Upper lobe of right lung (tissue), 1 donor: ENCODE measurements at places on chromosomes 7 and 10.

DNA sequence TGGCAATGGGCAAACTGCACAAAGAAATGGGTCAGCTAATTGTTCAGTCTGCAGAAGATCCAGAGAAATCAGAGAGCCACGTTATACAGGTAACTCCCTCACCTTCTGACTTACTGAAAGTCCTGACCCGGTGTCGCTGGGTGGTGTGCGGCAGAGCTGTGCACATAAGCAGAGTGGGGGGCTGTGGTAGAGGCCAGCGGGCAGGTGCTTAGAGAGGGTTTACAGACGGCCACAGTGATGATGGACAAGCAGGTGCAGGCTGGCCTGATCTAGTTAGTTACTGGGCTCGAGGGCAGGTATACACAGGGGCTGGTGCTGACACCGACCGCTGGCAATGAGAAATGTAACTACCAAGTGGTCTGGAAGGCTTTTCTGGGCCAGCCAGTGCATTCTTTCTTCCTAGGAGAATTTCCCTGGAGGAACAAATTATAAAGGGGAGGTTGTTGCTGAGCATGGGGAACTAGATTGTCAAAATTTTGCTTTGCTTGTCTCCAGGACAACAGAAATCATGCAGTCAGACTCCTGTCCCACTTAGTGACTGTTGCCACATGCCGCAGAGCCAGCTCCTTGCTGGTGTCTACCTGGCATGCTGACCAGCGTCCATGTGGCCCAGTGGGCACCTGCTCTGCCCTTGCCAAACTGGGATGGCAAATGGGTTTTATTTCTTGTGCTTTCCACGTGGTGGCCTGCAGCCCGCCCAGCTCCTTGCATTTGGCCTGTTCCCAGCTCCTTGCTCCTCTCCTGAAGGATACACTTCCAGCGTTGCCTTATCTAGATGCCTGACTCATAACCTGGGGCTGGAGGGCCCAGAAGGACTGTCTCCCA is 28.8 kb downstream of the DENND10 start:
- peak; percentile 47 for DNase-seq
- H3K4me1 ChIP-seq: peaks cover 23% of the 10 kb centered on the region
- peaks cover 28% of the 10 kb centered on the region for H3K36me3 ChIP-seq
- no peaks in the 10 kb centered on the region for H3K27me3 ChIP-seq
- H3K27ac ChIP-seq: peak overlapping the region; percentile 80

- no peak overlapping the region for H3K4me3 ChIP-seq
- peak; percentile 21 for DNase-seq
- peak overlapping the region; percentile 71 for H3K27ac ChIP-seq
- H3K4me1 ChIP-seq: peaks cover 27% of the 10 kb centered on the region
- H3K27me3 ChIP-seq: no peaks in the 10 kb centered on the region
Measured at GRCh38 chr10:127997271-127997670, 90.4 kb downstream of the PTPRE start.

GRCh38 chr10:60810437-60811182 is 32.3 kb downstream of the CDK1 start:
- H3K27me3 ChIP-seq: no peaks in the 10 kb centered on the region
- no peak for DNase-seq
- H3K36me3 ChIP-seq: no peaks in the 10 kb centered on the region
- peaks cover 20% of the 10 kb centered on the region for H3K4me1 ChIP-seq
- H3K4me3 ChIP-seq: no peak overlapping the region

DNA sequence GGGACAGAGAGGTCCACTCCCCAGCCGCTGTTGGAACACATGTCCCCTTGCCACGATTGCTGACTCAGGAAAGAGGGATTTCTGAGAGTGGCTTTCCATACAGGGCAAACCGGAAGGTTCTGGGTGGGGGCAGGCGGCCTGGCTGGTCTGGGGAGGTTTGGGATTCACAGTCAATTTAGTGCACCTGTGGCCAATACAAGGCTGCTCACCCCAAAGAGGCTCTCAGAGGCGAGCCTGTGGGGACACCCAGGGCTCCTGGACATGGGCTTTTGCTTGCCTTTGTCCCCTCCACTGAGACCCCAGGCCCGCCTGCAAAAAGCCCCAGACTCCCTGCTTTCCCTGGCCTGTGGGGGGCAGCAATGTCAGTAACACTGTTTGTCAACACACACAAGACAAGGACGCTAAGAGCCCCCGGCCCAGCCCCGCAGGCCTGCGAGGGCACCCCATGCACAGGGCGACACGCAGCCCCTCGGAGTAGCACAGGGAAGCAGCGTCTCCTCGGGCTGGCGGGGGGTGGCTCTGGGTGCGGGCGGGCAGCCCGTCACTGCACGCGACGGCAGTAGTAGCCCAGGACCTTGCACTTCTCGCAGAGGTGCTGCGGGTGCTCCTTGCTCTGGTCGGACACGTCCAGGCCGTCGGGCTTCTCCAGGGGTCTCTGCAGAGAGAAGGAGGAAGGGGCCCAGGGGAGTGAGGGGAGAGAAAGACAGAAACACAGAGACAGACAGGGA is 38.7 kb downstream of the PPIF start:
- no peak overlapping the region for H3K27ac ChIP-seq
- H3K27me3 ChIP-seq: no peaks in the 10 kb centered on the region
- DNase-seq: peak; percentile 55
- H3K4me1 ChIP-seq: peaks cover 5% of the 10 kb centered on the region

DNA sequence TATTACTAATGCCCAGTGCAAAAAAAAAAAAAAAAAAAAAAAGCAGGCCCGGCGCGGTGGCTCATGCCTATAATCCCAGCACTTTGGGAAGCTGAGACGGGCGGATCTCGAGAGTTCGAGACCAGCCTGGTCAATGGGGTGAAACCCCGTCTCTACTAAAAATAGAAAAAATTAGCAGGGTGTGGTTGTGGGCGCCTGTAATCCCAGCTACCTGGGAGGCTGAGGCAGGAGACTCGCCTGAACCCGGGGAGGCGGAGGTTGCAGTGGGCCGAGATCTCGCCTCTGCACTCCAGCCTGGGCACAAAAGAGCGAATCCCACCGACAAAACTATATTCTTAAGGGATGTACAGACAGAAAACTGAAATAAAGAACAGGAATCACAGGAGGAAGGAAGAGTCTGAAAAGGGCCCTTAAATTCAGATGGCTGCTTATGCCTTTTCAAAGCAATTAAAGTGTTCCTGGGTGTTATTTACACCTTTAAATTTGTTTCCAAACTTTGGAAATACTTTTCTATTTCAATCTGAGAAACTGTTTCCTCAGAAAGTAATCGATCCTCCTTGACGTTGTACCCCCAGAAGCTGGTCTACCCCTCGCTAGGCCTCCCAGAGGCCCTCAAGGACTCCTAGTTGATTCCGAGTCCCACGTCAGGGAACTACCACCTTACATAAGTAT is 2.0 kb upstream of the KMT2E start:
- no peaks in the 10 kb centered on the region for H3K27me3 ChIP-seq
- H3K36me3 ChIP-seq: no peaks in the 10 kb centered on the region
- H3K27ac ChIP-seq: peak overlapping the region; percentile 100
- no peak for DNase-seq

- H3K4me3 ChIP-seq: no peak overlapping the region
- no peak overlapping the region for H3K27ac ChIP-seq
- peak; percentile 18 for DNase-seq
- H3K36me3 ChIP-seq: no peaks in the 10 kb centered on the region
- peaks cover 6% of the 10 kb centered on the region for H3K27me3 ChIP-seq
Measured at GRCh38 chr10:47332371-47332770, 10.1 kb downstream of the GDF2 start.

DNA sequence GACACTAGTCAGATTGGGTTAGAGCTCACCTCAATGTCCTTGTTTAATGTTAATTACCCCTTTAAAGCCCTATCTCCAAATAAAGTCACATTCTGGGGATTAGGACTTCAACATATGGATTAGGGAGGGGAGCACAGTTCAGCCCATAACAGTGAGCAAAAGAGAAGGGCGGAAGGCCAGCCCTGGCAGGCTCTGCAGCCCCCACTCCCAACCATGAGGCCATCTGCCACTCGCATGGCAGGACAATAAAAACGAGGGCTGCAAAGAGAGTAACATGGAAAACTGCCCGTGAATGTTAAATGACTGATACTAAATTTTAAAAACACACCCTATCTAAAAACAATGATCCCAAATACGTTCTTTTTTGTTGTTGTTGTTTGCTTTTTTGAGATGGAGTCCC is 38.7 kb downstream of the RGS10 start:
- H3K4me3 ChIP-seq: no peak overlapping the region
- H3K27ac ChIP-seq: no peak overlapping the region
- no peaks in the 10 kb centered on the region for H3K4me1 ChIP-seq
- H3K36me3 ChIP-seq: no peaks in the 10 kb centered on the region
- no peak for DNase-seq
- no peaks in the 10 kb centered on the region for H3K27me3 ChIP-seq

DNA sequence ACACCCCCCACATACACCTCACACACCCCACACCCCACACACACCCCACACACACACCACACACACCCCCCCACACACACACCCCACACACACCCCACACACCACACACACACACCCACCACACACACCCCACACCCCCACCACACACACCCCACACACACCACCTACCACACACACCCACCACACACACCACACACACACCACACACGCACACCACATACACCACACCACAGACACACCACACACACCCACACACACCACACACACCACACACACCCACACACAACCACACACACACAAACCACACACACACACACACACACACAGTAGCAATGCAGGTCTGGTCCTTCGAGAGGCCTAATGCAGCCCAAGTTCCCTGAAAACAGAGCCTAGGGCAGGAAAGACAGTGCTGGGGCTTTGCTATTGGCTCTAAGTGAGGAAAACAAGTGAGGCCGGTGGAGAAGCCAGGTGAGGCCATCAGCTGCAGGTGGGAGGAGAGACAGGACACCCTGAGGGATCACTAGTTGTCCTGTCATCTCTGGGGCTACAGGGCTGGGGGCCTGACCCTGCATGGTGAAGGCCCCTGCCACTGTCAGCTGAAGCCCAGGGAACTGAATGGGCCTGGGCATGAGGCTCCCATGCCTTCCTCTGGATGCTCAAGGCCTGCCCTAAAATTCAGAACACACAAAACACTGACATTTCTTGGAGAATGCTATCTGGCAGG is 92.6 kb downstream of the CYTH3 start:
- H3K27me3 ChIP-seq: no peaks in the 10 kb centered on the region
- no peaks in the 10 kb centered on the region for H3K36me3 ChIP-seq
- DNase-seq: no peak
- H3K27ac ChIP-seq: no peak overlapping the region
- H3K4me3 ChIP-seq: no peak overlapping the region

- no peak overlapping the region for H3K4me3 ChIP-seq
- H3K4me1 ChIP-seq: peaks cover 6% of the 10 kb centered on the region
- H3K27me3 ChIP-seq: no peaks in the 10 kb centered on the region
- no peak overlapping the region for H3K27ac ChIP-seq
Measured at GRCh38 chr7:47653550-47654411, 71.9 kb upstream of the TNS3 start.

DNA sequence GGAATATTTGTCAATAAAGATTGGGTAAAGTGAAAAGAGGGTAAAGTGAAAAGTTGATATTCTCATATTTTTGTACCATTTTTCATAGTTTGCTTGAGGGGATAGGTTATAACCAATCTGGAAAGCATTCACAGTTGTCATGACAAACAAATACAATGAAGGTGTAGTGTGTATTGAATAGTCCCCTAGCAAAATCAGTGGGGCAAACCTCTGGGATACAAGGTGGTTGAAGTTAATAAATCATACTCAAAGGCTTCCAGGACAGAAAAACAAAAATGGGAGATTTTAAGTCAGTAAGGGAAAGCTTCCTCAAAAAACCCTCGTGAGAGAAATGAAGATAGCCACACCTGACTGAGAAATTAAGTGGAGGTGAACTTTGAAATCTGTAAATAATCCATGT is 39.4 kb downstream of the PHTF2 start:
- no peak overlapping the region for H3K4me3 ChIP-seq
- no peaks in the 10 kb centered on the region for H3K27me3 ChIP-seq
- H3K36me3 ChIP-seq: no peaks in the 10 kb centered on the region
- no peak for DNase-seq
- H3K4me1 ChIP-seq: peaks cover 5% of the 10 kb centered on the region
- no peak overlapping the region for H3K27ac ChIP-seq

- H3K36me3 ChIP-seq: no peaks in the 10 kb centered on the region
- H3K4me1 ChIP-seq: no peaks in the 10 kb centered on the region
- no peaks in the 10 kb centered on the region for H3K27me3 ChIP-seq
- DNase-seq: no peak
- no peak overlapping the region for H3K4me3 ChIP-seq
Measured at GRCh38 chr7:107236862-107237261, 68.1 kb downstream of the HBP1 start.

DNA sequence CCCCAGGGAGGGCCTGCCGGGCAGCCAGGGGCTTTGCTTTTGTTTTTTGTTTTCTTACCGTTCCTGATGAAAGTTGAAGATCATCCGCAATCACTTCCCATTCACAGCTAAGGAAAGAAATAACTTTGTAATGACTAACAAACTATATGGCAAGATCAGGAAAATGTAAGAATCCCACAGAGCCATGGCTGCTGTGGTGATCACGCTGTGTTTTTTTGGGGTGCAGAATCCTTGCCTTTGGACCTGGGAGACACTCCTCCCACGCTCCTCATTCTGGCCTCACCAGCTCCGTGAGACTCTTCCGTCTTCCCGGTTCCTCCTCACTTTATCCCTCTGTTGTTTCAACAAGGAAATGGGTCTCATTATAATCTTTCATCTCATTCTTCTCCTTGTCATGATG is 443.0 kb upstream of the MGMT start:
- H3K27ac ChIP-seq: no peak overlapping the region
- H3K4me3 ChIP-seq: no peak overlapping the region
- DNase-seq: no peak
- H3K4me1 ChIP-seq: peaks cover 5% of the 10 kb centered on the region
- no peaks in the 10 kb centered on the region for H3K36me3 ChIP-seq

GRCh38 chr10:84534168-84534567 is 205.8 kb downstream of the CCSER2 start:
- H3K27ac ChIP-seq: no peak overlapping the region
- H3K4me1 ChIP-seq: no peaks in the 10 kb centered on the region
- no peaks in the 10 kb centered on the region for H3K36me3 ChIP-seq
- no peaks in the 10 kb centered on the region for H3K27me3 ChIP-seq

GRCh38 chr10:100867261-100867963 is 45.4 kb upstream of the SLF2 start:
- peaks cover 23% of the 10 kb centered on the region for H3K27me3 ChIP-seq
- H3K36me3 ChIP-seq: no peaks in the 10 kb centered on the region
- no peaks in the 10 kb centered on the region for H3K4me1 ChIP-seq
- H3K27ac ChIP-seq: no peak overlapping the region

DNA sequence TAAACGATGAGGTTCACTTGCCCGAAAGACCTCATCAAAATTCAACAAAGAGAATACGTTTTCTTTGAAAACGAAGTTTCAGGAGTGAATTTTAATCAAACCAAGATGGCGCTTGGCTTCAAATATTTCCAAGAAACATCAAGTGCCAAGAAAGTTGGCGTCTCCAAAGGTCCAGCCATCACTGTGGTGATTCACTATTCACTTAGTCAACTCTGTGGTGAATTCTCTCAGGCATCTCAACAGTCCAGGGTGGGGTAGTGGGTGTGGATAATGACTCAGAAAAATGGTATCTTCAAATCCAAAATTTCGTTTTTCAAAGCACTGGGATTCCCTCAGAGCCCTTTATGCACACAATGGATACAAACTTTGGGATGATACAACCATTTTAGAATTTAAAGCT is 133.1 kb downstream of the SVIL start:
- DNase-seq: no peak
- no peaks in the 10 kb centered on the region for H3K27me3 ChIP-seq
- peaks cover 13% of the 10 kb centered on the region for H3K36me3 ChIP-seq
- H3K4me1 ChIP-seq: no peaks in the 10 kb centered on the region

GRCh38 chr10:67664942-67665341 is 31.1 kb downstream of the CTNNA3 start:
- H3K36me3 ChIP-seq: no peaks in the 10 kb centered on the region
- H3K27me3 ChIP-seq: no peaks in the 10 kb centered on the region
- no peak overlapping the region for H3K4me3 ChIP-seq

GRCh38 chr10:26682931-26683330 is 14.6 kb upstream of the PDSS1 start:
- H3K4me1 ChIP-seq: peaks cover 3% of the 10 kb centered on the region
- H3K27me3 ChIP-seq: peaks cover 5% of the 10 kb centered on the region
- no peak overlapping the region for H3K4me3 ChIP-seq
- H3K36me3 ChIP-seq: no peaks in the 10 kb centered on the region
